AG08395 (cell line): ENCODE measurements at places on chromosomes 5 and 9.

DNA sequence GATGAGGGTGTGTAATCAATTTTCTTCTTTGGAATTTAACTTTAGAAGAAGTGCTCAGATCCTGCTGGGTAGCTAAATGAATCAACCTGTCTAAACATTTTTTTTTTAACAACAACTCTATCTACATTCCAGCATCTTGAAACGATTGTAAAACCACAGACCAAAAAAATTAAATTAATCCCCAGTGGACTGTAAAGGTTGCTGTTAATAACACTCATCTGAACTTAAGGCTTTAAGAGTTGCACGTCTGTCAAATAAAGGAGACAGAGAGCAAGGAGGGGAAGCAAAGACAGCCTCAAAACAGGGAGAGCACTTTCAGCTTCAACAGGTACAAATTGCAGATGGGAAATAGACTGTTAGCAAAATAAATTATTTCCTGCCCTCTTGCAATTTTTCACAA lies 548.5 kb downstream of the DTWD2 start:
- no peak for DNase-seq

DNA sequence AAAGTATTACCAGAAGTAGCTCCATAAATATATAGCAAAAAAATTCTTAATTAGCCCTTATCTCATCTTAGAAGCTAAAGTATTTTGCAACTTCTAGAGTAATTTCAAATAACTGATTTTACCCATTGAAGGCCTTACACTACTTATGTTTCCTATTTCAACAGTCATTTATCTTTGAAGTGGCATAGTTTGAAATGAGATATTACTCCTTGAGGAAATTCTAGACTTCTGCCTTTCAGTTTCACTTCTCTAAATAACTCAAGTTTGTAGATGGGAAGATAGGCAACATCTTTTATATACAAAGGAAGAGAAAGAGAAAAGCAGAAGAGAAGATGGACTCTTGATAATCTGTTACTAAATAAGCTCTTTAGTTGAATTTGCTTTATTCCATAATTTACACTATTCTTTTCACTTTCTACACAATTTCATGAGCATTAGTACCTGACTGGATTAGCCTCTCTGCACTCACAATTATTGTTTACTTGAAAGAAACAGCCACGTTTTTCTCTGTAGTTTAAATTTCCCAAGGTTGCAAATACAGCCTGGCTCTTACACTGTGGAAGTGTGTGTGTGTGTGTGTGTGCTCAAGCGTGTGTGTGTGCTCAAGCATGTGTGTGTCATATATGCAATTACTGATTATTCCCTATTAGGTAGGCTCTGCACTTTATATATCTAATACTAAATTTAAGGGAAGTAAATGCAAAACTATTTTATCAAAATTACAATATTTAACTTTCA lies 60.6 kb upstream of the EMB start:
- no peak for DNase-seq

GRCh38 chr5:164475339-164475977 lies 970.0 kb downstream of the MAT2B start:
- no peak for DNase-seq

GRCh38 chr5:169651526-169651925 lies 14.5 kb downstream of the DOCK2 start:
- no peak for DNase-seq

GRCh38 chr9:32677931-32678330 lies 42.5 kb upstream of the TAF1L start:
- no peak for DNase-seq

DNA sequence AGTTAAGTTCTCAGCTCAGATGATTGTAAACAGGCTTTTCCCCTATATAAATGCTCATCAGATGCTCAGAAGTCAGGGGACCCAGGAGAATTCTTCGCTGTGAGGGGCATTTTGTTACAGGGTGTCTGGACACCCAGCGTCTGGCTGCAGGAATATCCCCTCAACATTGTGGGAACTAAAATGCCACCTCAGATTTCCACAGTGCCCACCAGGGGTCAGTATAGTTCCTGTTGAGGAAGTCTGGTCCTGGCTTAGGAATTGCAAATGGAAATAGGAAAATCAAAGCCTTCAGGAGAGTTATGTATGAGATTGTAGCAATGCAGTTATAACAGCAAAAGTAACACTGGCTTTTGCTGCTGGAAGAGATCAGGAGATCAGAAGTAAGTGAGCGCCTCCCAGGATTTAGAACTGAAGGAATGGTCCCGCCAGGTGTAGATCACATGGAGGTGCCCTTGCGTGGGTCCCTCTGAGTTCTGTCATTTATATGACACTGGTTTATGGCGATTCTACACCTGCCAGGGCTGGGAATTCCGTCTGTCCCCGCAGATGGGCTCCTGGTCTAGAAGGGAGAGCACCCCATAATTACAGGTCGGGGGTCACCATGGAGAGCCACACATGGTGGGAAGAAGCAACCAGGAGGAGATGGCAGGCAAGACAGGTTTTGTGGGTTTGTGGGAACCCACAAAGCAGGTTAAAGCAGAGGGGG lies 47.1 kb upstream of the CTSL start:
- peak; percentile 83 for DNase-seq

GRCh38 chr9:89781838-89782540 lies 177.2 kb downstream of the GADD45G start:
- DNase-seq = peak; percentile 30

DNA sequence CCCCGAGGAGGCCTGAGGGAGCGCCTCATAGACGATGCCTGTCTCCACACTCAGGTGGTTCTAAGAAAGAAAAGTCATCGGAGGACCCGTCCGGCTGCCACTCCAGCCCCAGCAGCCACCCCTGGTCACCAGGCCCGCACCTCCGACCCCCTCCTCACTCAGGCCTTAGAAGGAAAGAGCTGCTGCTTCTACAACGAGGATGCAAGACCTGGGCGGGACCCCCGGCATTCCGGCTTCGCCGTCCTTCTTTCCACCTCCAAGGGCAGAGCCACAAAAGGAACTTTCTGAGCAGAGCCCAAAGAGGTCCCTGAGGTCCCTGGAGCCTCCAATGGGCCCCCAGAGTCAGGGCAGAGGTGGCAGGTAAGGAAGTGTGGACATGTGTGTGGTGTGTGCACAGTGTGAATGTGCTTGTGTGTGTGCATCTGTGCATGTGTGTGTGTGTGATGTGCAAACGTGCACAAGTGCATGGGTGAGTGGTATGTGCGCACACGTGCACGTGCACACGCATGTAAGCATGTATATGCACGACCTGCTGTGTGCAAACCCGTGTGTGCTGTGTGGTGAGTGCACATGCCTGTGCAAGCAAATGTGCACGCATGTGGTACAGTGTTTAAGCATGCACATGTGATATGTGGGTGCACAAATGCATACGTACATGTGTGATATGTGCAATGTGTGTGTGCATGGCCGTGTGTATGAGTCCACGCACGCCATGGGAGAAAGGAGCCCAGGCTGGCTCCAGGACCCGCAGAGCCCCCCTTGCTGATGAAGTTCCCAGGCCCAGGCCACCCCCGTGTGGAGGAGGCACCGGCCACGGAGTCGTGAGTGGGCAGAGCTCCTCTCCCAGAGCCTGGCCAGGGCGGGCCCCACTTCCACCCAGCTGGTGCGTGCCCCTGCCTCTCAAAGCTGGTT lies 27.7 kb upstream of the TMEM250 start:
- no peak for DNase-seq

DNA sequence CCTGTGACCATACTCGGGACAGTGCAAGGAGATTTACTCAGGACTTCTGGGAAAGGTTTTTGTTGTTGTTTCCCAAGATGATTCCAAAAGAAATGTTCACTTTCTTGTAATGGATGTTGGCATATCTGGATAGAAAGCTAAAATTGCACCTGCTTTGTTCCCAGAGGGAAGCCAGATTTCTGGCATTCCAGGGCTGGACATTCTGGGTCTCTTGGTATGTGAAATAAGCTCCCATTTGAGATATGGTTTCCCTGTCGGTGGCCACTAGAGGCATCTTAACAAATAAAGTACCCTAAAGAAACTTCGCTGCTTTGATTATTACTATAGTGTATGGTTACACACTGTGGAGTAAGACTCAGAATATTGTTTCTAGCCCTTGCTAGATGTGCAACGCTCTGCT lies 737.3 kb downstream of the BRINP1 start:
- DNase-seq = no peak

DNA sequence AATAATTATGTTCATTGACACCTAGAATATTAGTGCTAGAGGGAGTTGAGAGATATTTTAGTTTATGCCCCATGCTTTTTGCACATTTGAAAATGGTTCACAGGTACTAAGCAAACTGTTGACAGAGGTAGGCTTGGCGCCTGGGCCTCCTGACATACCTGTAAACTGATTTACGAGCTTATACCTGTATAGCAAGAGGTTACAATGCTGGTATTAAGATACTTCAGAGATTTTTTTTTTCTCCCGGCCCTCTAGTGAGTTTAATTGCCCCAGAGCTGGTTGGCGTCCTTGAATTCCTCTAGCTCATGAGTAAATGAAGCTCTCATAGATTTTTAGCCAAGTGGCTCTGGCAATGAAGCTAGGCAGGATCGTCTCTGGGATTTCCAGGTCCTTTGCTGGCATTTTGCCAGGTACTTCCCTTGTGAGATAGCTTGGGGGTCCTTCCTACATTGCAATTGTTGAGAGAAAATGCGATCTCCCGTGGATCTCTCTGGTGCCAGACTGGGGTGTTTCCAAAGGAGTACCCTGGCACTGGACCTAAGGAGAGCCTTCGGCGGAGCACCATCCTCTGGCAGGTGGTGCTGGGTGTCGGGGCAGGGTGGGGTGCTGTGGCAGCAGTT lies 9.0 kb downstream of the SLC36A1 start:
- no peak for DNase-seq

- peak; percentile 51 for DNase-seq
Measured at GRCh38 chr5:7886849-7887475, 18.0 kb downstream of the MTRR start.

- no peak for DNase-seq
Measured at GRCh38 chr5:138354387-138354786, 1.9 kb downstream of the KDM3B start.

GRCh38 chr5:81778642-81779041 lies 27.7 kb upstream of the SSBP2 start:
- DNase-seq = peak; percentile 21

- no peak for DNase-seq
Measured at GRCh38 chr5:141915881-141916336, 7.8 kb upstream of the DELE1 start.

DNA sequence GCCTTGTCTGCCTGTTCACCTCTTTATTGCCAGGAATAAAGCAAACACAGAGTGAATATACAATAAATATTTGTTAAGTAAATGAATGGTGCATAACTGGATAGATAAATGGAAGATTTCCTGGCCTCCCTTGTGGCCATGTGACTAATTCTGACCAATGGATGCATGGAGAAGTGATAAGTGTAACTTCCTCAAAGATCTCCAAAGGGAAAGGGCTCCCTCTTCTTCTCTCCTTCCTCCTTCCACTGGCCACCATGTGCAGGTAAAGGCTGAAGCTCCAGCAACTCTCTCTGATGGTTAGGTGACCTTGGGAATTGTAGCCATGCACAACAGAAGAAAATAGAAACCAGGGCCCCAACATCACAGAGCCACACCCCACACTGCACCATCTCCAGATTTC lies 174.4 kb downstream of the EBF1 start:
- DNase-seq = no peak

DNA sequence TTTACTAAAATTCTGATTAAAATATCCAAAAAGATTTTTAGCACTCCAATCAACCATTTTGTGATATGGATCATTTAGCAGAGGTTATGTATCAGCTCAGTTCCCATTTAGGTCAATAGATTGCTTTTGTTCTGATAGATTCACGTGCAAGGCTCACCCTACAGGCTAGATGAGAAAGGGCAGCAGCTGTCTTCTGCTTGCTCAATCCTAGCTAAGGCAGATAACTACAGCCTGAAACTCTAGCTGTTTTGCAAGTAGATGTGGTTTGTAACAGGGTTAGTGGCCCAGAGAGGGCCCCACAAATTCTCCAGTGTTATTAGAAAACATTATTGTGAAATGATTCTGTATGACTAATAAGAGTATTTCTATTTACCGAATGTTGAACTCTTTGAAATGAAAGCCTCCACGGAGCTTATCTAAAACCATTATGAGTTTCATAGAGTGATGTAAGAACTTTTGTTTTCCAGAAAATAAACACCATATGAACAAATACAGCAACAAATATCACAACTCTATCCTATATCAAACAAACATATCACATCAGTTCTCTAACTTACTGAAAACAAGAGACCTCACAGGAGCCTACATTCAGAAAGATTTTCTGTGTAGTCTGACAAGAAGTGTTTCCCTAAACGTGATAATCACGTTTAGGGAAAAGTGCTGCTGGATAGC lies 841.9 kb upstream of the ACO1 start:
- no peak for DNase-seq

DNA sequence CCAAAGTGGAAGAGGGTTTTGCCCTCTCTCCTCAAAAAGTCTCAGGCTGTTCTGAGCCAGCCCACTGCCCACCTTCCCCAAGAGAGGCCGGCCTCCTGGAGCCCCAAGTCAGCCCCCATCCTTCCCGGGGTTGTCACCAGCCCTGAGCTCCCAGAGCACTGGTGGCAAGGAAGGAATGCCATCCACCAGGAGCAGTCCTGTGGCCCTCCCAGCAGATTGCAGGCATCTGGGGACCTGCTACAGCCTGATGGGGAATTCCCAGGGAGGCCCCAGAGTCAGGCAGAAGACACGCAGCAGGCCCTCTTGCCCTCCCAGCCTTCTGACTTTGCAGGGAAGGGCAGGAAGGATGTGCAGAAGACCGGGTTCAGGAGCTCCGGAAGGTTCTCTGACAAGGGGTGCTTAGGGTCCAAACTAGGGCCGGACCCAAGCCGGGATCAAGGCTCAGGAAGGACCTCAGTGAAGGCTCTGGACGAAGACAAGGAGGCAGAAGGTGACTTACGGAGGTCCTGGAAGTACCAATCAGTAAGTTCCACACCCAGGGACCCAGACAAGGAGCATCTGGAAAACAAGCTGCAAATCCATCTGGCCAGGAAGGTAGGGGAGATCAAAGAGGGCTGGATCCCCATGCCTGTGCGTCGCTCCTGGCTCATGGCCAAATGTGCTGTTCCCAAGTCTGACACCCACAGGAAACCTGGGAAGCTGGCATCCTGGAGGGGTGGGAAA lies 3.7 kb downstream of the SPATA31E1 start:
- no peak for DNase-seq
